Kidney epithelial cell (primary cell): ENCODE measurements at places on chromosomes 13 and 19. TPM values are rescaled to one million over a fixed set of nuclear protein-coding genes. Genes with fewer than 3 reads are reported as not detected.

The COX7A1 gene
- total RNA-seq, result 1.0 and 1.4 TPM in 2 replicates

The ANKRD27 gene
- 18.8 TPM in 2 replicates for total RNA-seq

The ZNF528 gene
- 17.3 and 22.4 TPM in 2 replicates for total RNA-seq

The SLAIN1 gene
- 17.1 TPM in 2 replicates for total RNA-seq

The ERICH6B gene
- not detected in 2 replicates for total RNA-seq
